ENCODE measurements at places on chromosomes 2 and 18.

DNA sequence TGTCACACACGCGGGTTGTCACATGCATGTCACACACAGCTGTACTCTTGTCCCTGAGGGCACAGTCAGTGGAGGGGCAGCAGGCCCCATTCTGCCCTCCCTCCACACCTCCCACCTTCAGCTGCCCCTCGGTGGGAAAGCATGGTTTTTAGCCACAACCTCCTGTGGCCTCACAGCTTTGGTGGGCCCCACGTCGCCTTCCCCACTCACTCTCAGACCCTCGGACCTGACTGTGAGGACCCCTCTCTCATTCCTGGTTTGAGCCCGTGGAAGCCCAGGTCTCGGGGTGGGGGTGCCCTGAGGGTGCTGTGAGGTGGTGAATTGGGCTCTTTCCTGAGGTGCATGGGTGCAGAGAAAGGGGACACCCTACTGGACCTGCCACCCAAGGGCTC, 19.9 kb downstream of the KCNG2 start:
- no peak for DNase-seq

GRCh38 chr2:222297600-222297935, 1.2 kb downstream of the PAX3 start:
- DNase-seq, result no peak

DNA sequence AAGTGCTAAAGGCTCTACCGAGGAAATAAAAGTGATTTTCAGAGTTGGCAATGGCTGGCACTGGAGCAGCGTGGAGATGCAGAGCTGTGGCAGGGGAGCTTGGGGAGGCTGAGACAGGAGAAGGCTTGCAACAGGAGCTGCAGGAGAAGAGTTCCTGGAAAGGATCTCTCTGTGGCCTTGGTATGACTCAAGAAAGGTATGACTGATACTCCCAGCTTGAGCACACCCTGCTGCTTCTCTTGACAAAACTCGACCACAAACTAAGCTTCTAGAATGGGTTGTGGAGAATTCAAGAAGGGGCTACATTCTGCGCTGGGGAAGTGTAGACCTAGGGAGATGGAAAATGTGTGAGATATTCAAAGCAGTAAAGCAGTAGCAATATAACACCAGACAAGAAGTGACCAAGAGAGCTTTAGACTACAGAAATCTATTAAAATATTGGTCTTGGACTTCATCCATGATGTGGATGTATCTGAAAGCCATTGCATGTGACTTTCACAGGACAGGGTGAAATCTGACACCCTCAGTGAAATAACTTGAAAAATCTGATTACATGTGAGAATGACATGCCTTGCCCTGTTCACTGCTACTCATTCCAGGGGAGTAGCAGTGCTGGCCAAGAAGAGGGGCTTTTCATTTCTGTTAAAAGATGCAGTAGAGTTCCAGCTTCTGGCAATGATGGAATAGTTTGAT, 41.5 kb downstream of the SUCLG1 start:
- no peak for DNase-seq

GRCh38 chr2:70944111-70944690, 8.5 kb downstream of the ATP6V1B1 start:
- DNase-seq, result no peak

DNA sequence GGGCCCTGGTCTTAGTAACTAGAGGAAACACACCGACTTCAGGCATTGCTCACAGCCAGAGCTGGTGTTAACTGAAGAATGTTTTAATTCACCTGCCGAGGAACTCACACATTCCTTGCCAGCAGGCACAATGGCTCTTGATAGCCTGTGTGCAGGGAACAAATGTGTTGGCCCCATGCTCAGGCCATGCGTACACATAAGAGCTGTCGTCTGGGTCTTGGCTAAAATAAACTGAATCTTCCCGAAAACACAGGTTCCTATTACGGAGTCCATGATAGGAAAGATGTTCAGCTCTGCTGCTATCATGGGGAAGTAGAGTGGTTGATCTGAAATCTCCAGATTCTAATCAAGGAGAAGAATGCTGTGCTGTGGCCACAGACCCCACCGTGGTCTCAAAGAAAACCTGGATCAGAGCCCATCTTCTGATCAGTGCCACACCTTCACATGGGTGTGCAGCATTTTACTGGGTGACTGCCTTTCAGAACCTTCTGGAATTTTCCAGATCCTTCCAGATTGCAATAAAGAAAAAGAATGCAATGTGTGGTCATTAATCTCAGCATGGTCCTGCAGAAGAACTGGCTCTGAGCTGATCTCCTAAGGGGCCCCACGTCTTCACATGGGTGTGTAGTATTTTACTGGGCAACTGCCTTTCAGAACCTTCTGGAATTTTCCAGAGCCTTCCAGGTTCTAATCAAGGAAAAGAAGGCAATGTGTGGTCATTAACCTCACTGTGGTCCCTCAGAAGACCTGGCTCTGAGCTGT, 17.2 kb downstream of the MBP start:
- DNase-seq, result no peak
